ENCODE measurements at places on chromosomes 2 and 18.
A peak's percentile ranks its signal among the peaks of the same experiment; 100 is the strongest.

DNA sequence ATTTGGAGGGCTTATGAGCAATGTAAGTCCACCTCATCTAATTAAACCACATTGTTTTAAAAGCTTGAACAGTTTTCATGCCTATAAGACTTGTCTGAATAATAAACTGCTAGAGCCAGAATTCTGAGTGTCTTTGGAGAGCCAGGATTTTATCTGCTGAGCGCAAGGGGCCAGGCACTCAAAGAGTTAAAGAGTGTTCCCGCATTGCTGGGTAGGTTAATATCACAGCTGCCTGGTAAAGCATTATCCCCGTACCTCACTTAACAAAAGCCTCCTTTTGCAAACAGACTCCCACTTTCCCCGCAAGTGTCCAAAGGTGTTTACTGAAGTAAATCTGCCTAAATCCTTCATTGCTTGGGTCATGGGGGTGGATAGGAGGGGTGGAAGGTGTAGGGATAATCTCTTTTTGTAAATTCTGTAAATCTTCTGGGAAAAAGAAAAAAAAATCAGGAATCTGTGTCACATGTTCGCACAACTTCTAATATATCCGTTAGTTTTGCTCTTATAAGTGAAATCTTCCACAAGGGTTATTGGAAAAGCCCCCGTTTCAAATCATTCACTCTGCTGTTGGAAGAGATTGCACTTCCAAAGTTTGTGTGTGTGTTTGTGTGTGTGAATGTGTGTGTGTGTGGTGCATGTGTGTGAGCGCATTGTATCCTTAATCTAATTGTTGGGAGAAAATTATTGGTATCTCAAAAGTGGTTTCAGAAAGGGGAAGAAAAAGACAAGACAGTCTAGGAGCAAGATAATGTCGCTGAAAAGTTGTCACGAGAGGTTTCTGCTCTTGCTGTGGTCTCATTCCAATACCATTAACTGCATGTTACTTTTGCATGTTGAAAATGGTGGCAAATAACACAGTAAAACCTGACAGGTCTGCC, 10.7 kb downstream of the ZEB2 start:
- DNase-seq = no peak

DNA sequence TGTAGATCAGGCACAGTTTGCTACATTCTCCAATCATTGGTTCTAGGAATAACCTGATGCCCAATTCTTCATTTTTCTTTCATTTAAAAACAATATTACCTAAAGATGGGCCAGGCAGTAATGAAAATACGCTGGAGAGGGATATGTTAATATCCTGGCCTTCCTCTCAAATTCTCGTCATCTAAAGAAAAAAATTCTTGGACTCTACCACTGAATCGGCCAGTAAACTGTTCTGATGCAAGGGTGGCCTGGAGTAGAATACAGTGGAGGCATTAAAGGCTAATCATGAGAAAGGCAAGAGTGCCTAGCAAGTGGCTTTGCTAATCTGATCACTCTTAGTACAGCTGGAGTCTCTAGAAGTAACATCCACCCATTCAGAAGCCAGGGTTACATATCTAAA, 157.7 kb downstream of the ANTXR1 start:
- no peak for DNase-seq

DNA sequence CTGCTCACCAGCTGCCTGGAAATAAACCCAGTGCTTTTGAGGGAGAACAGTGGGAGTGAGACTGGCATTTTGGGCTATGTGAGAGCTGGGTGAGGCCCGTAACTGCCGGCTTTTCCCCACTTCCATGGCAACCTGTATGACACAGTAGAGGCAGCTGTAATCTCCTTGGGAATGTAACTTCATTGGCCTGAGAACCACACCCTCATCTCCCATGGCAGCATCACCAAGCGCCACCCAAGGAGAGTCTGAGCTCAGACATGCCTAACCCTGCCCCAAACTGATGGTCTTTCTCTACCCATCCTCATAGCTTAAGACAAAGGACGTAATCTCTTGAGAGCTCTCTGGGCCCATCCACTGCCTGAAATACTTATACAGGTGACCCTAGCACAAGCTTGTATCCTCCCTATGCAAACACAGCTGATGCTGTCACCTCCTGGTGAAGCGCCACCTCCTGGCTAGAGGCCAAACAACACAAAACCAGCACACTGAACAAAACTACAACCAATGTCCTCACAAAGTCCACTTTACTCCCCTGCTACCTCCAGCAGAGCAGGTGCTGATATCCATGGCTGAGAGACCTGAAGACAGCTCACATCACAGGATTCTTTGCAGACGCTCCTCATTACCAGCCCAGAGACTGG, 763.4 kb upstream of the NRXN1 start:
- no peak for DNase-seq

GRCh38 chr18:42030586-42031182, 75.7 kb downstream of the PIK3C3 start:
- DNase-seq = no peak

DNA sequence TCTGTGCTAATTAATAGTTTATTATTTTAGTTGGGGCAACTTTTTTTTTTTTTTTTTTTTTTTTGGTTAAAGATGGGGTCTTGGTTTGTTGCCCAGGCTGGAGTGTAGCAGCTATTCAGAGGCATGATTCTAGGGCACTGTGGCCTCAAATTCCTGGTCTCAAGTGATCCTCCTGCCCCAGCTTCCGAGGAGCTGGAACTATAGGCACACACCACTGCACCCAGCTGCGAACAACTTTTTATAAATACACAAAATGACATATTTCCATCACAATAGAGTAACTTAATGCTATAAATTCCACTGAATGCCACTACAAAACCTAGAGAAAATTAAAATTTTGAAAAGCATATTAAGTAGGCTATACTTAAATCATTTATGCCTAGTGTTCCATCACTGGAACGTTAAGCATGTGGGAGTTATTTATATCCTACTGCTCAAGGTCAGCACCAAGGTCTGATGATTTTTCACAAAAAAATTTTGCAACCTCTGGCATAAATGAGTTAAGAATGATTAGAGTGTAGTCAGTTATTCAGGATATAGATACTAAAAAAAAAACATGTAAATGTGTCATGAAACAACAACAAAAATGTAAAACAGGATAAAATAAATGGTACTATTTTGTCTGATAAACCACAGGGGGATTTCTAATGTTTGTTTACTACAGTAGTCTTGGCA, 46.8 kb downstream of the GFPT1 start:
- no peak for DNase-seq

GRCh38 chr2:85288244-85288725, 39.5 kb downstream of the TGOLN2 start:
- no peak for DNase-seq

DNA sequence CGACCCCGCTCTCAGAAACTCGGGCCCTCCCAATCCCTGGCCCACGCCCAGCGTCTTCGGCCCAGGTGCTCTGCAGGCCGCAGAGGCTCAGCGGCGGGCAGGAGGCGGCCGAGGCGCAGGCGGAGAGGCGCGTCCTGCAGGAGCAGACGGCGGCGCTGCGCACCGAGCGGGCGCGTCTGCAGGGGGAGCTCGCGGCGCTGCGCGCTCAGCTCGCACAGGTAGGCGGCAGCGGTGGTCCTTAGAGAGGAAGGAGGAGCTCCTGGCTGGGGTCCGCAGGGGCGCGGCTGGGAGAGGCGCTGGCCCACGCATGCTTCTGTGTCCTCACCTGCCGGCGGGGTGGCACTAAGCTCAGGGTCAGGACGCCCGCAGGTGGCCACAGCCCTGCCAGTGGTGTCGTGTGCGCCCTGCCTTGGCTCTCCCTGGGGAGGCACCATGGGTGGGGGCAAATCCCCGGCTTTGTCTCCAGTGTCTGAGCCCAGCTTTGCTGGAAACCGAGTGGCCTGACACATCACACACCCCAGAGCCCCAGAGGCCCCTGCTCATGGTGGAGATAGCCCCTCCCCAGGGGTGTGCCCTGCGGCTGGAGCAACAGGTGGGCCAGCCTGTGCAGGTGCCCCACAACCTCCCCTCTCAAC, 14.9 kb upstream of the SNED1 start:
- peak; percentile 18 for DNase-seq

- DNase-seq = no peak
These were observed 721.0 kb upstream of the PKDCC start for GRCh38 chr2:41326851-41327250.

DNA sequence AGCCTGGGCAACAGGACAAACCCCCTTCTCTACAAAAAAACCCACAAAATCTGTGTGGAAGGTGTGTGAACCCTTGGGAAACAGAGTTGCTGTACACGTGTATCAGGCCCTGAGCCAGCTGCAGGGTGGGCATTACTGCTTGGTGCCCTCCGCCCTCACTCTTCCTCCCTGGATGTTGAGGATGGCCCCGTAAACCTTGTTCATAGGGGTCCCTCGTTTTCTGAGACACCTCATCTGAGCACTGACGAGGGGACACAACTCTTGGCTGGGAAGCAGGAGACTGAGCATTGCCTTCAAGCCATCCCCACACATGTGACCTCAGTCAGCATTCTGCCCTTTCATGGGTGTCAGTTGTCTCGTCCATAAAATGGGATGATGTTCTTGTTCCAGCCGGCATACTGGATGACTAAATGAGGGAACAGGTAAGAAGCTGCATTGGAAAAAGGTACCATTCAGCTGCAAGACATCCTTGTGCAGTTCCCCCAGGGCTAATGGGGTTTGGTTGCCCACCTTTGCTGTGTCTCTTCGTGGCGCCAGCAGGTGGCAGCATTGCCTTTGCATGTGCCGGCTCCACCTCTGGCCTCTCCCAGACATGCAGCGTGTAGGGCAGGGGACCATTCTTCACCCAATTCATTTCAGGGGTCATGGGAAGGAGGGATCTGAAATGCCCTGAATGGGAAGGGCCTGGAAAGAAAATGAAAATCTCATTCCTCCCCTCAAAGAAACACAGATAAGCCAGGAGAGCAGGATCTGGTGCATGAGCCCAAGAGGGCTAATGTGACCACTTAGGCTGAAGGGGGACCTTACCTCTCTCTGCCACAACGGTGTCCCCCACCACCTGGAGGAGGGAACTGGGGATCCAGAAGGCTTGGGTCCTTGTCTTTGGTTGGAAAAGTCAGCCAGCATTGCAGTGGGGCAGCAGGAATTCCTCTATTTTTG, 36.4 kb upstream of the HAAO start:
- peak; percentile 55 for DNase-seq

- DNase-seq = peak; percentile 46
These were observed at the start of gene CMPK2 for GRCh38 chr2:6865346-6866274. CMPK2 (minus strand) TSS chr2:6865907; CDS start chr2:6865696, 211 bp downstream.

- DNase-seq = no peak
These were observed 126.7 kb downstream of the STK39 start for GRCh38 chr2:168120730-168121129.

- no peak for DNase-seq
These were observed 541.7 kb upstream of the RAB6C start for GRCh38 chr2:129437725-129438124.

- no peak for DNase-seq
These were observed 177.1 kb downstream of the IRS1 start for GRCh38 chr2:226622484-226622883.

- no peak for DNase-seq
These were observed 311.3 kb downstream of the ARHGAP15 start for GRCh38 chr2:143440411-143441012.

GRCh38 chr18:44893045-44893706, 212.5 kb downstream of the SETBP1 start:
- DNase-seq = no peak

GRCh38 chr2:128379021-128380015, 60.6 kb upstream of the HS6ST1 start:
- no peak for DNase-seq

GRCh38 chr2:155033652-155034051, 335.2 kb downstream of the KCNJ3 start:
- DNase-seq = no peak

GRCh38 chr2:231315896-231316295, 79.6 kb upstream of the B3GNT7 start:
- no peak for DNase-seq

DNA sequence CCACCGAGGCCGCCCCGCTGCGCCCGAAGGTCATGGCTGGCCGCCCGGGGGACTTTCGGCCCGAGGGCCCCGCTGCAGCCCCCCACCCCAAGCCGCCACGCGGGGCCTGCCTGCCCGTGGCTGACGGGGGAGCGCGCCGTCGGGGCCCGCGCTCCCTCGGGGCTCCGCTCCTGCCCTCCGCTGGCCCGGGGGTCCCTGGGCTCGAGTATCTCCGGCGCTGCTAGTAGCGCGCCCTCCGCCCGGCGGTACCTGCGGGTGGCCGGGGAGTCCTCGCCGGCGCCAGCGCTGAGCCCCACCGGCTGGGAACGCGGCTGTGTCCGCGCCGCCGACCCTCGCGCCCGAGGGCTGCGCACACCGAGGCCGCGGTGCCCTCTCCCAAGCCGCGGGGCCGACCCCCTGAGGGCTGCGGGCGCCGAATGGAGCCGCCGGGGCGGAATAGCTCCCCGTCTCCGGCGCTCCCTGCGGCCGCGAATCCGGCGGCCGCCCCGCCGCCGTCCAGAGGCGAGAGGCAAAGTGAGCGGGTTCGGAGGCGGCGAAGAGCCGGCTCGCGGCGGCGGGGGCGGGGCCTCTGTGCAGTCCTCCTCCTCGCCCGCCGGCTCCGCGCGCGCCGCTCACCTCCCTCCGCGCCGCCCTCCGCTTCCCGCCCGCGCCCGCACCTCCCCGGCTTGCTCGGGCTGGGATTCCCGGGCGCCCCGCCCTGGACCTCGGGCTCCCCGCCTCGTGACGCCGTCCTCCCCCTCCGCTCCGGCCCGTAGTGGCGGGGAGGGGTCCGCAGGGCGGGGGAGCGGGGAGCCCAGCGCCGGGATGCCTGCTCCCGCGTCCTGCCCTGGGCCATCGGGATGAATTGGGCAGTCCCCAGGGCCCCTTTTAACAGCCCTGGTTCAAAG, at the start of gene KCNG3:
Gene KCNG3, minus strand, starts transcription at position 515 of the 887 bp plus-strand sequence. Its CDS starts 481 bp downstream, at position 34.
- peak; percentile 65 for DNase-seq

- DNase-seq = no peak
These were observed 8.8 kb downstream of the CYB5A start for GRCh38 chr18:74282755-74283554.

- DNase-seq = no peak
These were observed 8.6 kb upstream of the SEH1L start for GRCh38 chr18:12939162-12939561.

DNA sequence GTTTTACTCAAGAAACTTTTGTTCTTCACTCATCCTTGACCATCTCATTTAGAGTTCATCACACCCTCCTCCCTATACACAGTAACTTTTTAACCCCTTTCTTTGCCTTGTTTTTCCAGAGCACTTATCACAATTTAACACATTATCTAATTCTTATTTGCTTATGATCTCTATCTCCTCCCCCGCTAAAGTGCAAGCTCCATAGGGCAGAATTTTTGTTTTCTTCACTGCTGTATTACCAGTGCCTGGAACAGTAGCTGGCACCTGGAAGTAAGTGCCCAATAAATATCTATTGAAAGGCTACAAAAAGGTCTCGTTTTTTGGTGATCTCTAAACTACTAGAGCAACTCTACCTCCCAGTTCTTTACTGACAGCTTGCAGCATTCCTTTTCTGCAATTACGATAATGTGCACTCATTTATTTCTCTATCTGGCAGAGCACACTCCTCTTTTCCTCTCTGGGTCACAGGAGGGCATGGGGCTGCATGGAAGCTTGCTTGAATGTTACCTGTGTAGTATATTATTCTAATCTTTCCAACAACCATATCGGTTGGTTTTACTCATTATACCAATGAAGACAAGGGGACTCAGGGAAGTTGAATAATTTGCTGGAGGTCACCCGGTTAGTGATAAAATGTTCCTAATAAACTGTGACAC, 57.4 kb upstream of the CHST9 start:
- no peak for DNase-seq

GRCh38 chr2:43124687-43125057, 101.7 kb downstream of the ZFP36L2 start:
- DNase-seq = no peak

Measured in stimulated activated CD4-positive, alpha-beta T cell treated with anti-CD3 and anti-CD28 coated beads, Interleukin-12 subunit alpha, Interleukin-12 subunit beta, amount 100 ng/mL, for 24 hours (primary cell).